ENCODE measurements at places on chromosomes 11 and 22. TPM values are rescaled to one million over a fixed set of nuclear protein-coding genes. Genes with fewer than 3 reads are reported as not detected.

Gene TREH
- 0.05 TPM for total RNA-seq

Gene MMP27
- not detected for total RNA-seq

Gene PELI3
- total RNA-seq = 16.1 TPM

Gene MS4A4A
- total RNA-seq = not detected

Gene OR8J3
- total RNA-seq = not detected

Gene NCF4
- total RNA-seq = not detected

Gene CHRNA10
- 2.0 TPM for total RNA-seq

Gene MS4A6A
- total RNA-seq = not detected

Gene NUDT8
- total RNA-seq = 5.3 TPM

Gene ACAD8
- 7.5 TPM for total RNA-seq

Gene EXPH5
- 2.3 TPM for total RNA-seq

Gene SPI1
- total RNA-seq = 0.10 TPM

Gene MAPK8IP1
- 24.0 TPM for total RNA-seq

Gene PGA4
- total RNA-seq = not detected

Gene PANX2
- total RNA-seq = 1.5 TPM

Gene SYCE3
- total RNA-seq = not detected

Gene TTLL1
- total RNA-seq = 4.7 TPM

Gene ALDH3B1
- total RNA-seq = 54.0 TPM

Gene ARHGAP42
- 15.8 TPM for total RNA-seq

Gene CNIH2
- total RNA-seq = 0.72 TPM

Gene OR4S1
- total RNA-seq = not detected

Gene SORL1
- 1.7 TPM for total RNA-seq

Gene CTSF
- total RNA-seq = 1.6 TPM

Gene SMC1B
- total RNA-seq = not detected

Gene MYOD1
- not detected for total RNA-seq

Gene CLCF1
- 8.1 TPM for total RNA-seq

Gene SCGB1C1
- not detected for total RNA-seq

Gene CD3G
- total RNA-seq = not detected

Gene TESMIN
- not detected for total RNA-seq

Gene CCDC87
- total RNA-seq = 0.31 TPM

Gene NNMT
- 204 TPM for total RNA-seq

Gene BACE1
- 12.3 TPM for total RNA-seq

Gene TOM1
- 24.0 TPM for total RNA-seq

Gene KCNK4
- total RNA-seq = not detected

Gene PRRG4
- total RNA-seq = 3.1 TPM

Gene CBLIF
- not detected for total RNA-seq

Gene MMP7
- not detected for total RNA-seq

Gene INTS4
- total RNA-seq = 25.8 TPM

Gene CRYBB3
- total RNA-seq = not detected

Gene KCNQ1OT1
- 0.81 TPM for total RNA-seq

Gene SLC37A2
- total RNA-seq = 1.4 TPM

Gene GCAT
- total RNA-seq = 11.4 TPM

Gene IGSF9B
- total RNA-seq = 0.57 TPM

Gene HSPB2
- total RNA-seq = not detected

Gene HORMAD2
- total RNA-seq = not detected

Gene RAB39A
- 1.3 TPM for total RNA-seq

Gene ENTHD1
- not detected for total RNA-seq

Gene P4HA3
- 1.5 TPM for total RNA-seq

Gene OTOG
- not detected for total RNA-seq

Gene POTEH
- total RNA-seq = 0.05 TPM

Gene SPECC1L
- total RNA-seq = 19.3 TPM

Gene NPAT
- 9.2 TPM for total RNA-seq

Gene IL10RA
- total RNA-seq = not detected

Gene CYP2D6
- 0.03 TPM for total RNA-seq

Gene AHNAK
- 298 TPM for total RNA-seq

All from A172 (cell line).